ENCODE measurements at places on chromosomes 1 and 21.

DNA sequence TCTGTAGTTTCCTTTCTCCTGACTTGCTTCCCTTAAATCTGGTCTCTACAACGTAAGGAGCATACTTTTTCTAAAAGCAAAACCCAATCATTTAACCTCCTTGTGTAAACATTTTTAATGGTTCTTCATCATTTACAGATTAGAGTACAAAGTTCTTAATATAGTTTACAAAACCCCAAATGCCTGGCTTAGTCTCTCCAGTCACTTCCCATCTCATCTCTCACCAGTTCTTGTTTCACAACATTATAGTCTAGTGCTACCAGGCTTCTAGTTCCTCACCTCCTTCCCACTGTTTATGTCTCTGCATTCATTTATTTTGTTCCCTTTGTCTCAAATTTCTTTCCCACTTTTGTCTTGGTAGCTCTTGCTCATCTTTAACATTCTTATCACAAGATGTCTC, 168.4 kb downstream of the FASLG start:
- DNase-seq, result no peak

- no peak for DNase-seq
Measured at GRCh38 chr1:2540816-2541492, 10.9 kb upstream of the HES5 start.

GRCh38 chr1:1122981-1123480, 7.1 kb upstream of the C1orf159 start:
- DNase-seq, result no peak

DNA sequence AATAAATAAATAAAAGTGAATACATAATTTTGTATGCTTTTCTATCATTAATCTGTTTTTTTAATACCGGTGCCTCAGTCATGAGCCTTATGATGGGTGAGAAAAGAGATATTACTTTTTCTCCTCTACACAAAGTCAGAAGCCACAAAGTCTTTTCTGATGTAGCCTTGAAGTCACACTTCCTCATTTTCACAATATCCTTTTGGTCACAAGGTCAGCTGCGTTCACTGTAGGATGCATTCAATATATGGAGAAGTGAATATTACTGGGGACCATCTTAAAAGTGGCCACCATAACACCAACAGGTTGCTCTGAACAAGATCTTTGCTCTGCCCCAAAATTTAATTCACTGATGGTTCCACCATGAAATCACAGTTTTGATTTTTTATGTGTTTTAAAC, 83.3 kb upstream of the TNR start:
- DNase-seq, result no peak

GRCh38 chr1:231724041-231724440, 97.5 kb downstream of the DISC1 start:
- DNase-seq, result no peak

GRCh38 chr1:96222701-96223100, 498.9 kb upstream of the PTBP2 start:
- no peak for DNase-seq

GRCh38 chr21:32537569-32537881, 47.8 kb downstream of the TCP10L start:
- DNase-seq, result no peak

DNA sequence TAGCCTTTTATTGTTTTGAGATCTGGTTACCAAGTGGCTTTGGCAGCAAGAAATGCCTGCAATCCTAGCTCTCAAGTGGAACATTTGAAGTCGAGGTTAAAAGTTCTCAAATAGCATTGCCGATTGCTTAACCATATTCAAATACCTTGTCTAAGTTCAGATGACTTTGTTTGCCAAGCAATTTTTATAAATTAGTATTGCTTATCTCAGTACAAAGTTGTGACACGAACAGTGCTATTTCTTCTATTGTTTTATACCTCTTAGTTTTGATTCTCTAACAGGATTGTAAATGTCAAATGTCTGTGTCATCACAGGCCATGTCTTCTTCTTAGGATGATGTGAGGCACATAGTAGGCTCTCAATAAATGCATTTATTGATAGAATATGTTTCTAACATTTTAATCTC, 633.3 kb downstream of the PTPRC start:
- no peak for DNase-seq

DNA sequence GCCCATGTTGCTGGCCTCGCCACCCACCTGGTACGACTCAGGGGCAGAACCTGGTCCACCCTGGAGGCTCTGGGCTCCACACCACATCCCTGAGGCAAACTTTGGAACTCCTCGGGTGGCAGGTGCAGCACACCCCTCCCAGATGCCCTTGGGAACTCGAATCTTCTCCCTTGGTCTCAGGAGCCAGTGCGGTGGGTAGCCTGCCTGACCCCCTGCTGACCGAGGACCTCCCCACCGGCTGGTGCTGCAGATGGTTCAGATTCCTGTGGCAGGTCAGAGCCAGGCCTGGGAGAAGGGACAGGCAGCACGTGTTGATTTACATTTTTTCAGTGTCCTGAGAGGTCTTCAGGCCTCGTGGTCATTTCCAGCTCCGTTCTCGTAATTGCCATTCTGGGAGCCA, 6.3 kb upstream of the CFAP410 start:
- no peak for DNase-seq

GRCh38 chr1:119504831-119505230, 2.2 kb upstream of the HSD3B1 start:
- DNase-seq, result no peak

GRCh38 chr1:218482683-218483082, 137.5 kb downstream of the TGFB2 start:
- DNase-seq, result no peak

DNA sequence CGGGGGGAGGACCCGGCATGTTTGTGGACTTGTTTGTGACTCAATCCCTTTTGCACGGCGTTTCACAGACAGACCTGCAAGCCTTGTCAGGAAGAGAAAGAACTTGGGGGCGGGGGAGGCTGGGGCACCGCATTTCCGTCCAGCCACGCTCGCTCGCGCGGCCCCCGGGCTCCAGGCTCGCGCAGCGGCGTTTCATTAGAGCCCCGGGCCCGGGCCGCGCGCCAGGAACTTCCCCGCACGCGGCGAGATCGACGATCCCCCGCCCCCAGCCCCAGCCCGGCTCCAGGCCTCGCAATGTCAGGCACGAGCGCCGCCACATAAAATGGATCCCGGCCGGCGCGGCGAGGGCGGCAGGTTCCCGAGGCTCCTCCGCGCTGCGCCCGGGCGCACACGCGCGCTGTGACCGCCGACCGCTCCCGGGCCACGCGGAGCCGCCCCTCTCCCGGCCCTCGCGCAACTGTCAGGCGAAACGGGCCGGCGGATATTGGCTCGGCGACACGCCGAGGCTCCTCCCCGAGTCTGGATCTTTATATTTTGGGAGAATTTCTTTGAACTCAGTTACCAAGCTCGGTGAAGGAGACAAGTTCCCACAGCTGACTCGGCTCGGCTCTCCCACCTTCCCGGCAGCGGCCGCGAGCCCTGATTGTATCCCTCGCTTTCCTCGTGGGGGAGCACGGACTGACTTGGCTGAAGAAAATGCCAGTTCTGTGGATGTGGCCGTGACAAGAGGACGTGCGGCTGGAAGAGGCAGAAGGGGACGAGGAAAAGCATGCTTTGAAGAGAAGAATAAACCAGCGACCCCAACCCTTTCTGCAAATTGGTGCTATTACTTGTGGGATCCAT, at the start of gene KIF26B:
Gene KIF26B (plus strand): TSS at position 557 of the 843 bp plus-strand sequence. CDS start 440 bp downstream, outside the sequence.
- DNase-seq, result no peak
